ENCODE measurements at places on chromosomes 1 and 21.
A peak's percentile ranks its signal among the peaks of the same experiment; 100 is the strongest.

DNA sequence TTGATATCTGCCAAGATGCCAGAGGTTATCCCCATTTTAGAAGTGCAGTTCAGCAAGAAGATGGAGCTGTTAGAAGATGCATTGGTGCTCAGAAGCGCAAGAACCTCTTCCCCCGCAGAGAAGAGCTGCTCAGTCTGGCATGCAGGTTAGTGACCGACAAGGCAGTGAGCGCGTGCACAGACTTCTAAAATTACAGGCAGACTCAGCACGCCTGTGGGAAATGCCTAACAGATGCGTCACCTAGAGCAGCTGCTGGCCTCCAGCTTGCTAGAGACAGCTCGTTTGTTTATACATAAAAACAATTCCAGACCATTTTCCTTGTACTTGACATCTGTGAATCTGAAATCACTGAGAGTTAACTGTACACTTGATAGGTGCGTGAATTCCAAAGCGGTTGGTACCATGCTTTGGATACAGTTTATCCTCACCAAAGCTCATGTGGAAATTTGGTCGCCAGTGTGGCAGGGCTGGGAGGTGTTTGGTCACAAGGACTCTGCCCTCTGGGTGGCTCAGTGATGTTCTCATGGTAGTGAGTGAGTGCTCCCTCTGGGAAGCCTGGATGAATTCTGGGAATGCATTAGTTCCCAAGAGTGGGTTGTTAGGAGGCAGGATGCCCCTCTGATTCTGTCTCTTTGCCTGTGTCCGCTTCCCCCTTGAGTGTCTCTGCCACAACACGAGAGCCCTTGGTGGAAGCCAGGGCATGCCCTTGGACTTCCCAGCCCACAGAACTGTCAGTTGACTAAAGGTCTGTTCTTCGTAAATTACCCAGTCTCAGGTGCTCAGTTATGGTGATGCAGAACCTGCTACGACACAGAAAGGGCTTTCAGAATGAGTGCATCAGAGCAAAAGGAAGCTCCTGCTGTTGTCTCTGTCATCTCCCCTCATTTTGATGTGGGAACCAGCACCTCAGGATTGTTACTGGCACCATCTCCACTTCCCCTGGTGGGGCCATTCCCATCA is 24.4 kb downstream of the SNAP47 start:
- DNase-seq: peak; percentile 97

DNA sequence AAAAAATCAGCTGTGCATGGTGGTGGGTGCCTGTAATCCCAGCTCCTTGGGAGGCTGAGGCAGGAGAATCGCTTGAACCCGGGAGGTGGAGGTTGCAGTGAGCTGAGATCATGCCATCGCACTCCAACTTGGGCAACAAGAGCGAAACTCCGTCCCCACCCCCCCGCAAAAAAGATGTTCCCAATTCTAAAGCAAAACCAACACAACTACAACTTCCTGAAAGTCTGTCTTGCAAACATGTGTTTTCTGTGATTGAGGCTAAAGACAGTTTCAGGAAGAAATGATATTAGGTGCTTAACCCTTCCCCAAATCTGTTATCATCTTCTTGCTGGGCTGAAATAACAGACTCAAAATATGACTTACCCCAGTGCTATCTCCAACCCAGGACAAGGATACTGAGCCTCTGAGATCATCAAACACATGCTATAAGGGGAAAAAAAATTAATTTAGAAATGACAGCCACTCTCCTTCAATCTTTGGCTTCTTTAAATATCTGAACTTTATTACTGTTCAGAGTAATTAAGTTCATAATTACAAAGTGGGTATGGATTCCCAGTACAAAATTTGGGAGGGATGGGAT is 28.5 kb downstream of the SORT1 start:
- DNase-seq: peak; percentile 39

DNA sequence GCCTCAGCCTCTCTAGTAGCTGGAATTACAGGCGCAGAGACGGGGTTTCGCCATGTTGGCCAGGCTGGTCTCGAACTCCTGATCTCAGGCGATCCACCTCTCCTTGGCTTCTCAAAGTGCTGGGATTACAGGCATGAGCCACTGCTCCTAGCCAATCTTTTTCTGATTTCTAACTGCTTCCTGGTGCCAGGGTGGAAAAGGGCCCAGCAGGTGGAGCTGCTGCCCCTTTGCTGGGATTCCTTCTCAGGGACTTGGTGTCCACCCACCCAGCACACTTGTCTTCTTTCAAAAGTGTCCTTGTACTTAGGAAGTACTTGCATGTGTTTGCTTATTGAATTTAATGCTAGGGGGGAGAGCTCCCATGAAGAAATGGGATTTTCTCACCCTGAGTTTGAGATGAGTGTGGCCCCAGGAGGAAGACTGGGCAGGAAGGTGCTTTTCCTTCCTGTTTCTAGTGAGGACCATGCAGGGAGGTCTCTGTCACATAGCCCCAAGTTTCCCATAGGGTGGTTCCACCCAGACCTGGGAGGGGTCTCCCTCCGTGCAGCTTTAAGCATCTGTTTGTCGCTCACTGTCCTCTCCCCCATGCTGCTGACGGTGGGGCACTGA is 14.2 kb downstream of the UTP11 start:
- DNase-seq: peak; percentile 62

DNA sequence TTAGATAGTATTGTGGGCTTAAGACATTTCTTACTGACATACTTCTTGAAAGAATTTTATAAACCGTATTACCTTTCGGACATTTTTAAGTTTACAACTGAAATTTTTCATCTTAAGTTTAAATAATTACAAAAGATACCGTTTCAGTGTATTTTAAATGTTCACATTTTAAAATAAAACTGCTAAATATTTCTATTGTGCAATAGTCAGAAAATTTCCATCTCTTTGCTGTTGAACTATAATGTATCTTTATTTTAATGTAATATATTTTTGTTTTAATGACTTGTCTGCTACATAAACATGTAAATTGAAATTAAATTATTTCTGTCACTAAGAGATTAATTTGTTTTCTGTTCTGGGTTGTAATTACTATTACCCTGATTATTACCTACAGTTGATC is 74.2 kb upstream of the KIAA1614 start:
- no peak for DNase-seq

DNA sequence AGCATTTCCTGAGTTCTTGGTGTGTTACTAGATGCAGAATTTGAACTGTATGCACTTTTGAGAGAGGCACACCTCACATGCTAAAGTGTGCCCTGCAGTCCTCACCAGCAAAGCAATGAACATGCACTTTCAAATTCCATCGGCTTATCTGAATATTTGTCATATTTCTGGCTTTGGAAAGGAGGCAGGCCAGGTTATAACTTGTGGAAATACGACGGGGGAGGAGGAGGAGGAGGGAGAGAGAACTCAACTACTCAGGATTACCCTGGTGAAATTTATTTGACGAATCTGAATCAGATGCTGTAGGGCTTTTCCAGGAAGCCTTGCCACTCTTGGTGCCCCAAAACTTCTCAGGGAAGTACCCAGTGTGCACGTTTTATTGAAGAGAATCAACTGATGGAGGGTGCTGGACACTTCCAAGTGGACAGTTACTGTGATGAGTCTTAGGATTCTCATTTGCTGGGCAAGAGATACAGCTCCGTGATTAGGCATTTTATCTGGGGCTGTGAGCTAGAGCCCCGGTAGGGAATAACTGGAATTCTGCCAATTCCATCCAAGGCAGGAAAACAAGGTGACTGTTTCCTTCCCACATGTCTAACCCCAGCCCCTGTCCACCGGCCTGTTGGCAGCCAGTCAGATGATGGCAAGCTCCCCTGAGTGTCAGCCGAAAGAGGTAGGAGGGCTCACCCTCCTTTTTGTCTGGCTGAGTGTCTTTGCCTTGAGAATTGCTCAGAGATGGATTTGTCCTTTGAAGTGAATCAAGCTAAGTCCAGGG is 3.8 kb downstream of the PDPN start:
- peak; percentile 26 for DNase-seq

DNA sequence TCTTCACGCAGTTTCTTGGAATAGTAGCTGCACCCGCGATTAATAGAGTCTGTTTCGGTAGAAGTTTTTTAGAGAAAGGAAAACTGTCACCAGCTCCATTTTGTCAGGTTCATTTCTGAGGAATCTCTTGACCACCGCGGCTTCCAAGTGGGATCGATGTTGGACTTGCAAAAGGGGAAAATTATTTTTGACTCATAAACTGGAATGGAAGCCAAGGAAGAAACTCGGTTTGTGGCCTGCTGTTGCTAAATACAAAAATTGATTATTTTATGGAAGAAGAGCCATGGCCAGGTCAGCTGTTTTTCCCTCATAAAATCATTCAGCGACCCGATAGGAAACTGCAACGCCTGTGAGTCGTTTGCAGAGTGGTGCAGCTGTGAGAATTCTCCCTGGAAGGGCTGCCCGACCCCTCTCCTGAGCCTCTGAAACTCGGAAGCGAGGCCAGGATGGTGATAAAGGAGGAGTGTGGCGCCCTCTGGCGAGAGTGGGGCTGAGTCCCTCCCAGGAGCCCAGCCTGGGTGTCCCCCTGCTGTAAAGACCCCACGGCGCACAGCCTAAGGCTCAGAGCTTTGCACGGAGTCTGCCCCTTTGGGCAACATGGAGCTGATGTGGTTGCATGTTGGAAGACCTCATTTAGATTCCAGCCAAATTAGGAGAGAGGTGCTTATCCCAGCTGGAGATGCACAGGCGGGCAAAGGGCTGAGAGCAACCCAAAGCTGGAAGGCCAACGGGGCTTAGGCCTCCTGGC is 83.6 kb upstream of the SLC25A33 start:
- DNase-seq: peak; percentile 40

- DNase-seq: peak; percentile 95
Measured at GRCh38 chr1:8238141-8239038, 79.5 kb upstream of the SLC45A1 start.

DNA sequence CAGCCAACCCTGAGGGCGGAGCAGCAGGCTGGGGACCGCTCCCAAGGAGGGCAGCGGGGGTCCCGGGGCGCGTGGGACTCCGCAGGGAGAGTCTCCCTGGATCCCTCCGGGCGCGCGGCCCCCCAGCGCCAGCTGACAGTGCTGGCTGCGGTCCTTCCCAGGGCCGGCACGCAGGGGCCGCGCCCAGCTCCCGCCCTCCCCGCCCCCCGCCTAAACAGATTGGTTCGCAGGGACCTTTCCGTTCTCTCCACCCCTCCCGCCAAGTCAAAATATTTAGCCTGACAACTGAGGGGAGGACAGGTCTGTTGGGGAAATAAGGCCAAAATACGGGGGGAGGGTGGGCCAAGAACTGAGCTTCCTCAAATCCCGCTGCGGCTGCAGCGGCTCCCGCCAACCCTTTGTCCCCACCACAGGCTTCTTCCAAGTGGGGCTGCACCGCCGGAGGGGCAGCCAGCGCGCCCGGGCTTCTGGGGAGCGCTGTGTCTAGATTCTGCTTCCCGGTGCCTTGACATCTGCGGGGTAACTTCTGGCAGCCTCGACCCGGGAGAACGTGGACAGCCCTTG is at the start of gene INSRR:
INSRR (minus strand) TSS at position 159 of the 564 bp plus-strand sequence. CDS start 496 bp downstream, outside the sequence.
- DNase-seq: no peak

Data from AG10803 (cell line).